ENCODE measurements at places on chromosomes 3 and 15. TPM values are rescaled to one million over a fixed set of nuclear protein-coding genes. Genes with fewer than 3 reads are reported as not detected.

CLDN18 gene
- total RNA-seq, result not detected

MGLL gene
- total RNA-seq, result 4.8 TPM

DNA sequence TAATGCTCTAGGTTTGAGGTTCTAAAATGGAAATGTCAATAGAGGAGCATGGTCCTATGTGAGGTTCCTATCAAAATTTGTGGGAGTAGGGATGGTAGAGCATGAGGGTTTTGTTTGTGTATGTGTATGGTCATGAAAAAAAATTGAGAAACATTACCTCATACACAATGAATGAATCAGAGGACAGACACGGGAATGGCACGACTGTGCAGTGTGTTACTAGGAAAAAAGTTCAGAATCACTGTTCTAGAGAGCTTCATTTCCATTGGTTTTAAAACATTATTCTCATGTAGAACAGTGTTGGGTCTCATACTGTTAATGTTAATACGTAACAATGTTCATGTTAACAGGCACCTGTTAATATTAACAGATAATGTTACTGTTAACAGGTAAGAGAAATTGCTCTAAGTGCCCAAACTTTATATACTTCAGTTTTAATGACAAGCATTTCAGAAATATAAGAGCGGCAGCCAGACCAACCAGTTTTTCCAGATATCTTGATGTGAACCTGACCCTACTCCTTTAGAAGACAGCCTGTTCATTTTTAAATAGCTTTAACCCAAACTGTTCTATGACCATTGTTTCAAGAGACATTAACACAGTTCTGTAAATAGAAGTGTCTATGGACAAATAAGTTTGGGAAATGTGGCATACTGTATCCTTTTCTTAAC is 48.0 kb downstream of the SLC15A2 start:
- no peak for DNase-seq

PLAAT1 gene
- total RNA-seq, result not detected

- DNase-seq, result no peak
Measured at GRCh38 chr3:157107644-157108133, 52.3 kb downstream of the CCNL1 start.

DNA sequence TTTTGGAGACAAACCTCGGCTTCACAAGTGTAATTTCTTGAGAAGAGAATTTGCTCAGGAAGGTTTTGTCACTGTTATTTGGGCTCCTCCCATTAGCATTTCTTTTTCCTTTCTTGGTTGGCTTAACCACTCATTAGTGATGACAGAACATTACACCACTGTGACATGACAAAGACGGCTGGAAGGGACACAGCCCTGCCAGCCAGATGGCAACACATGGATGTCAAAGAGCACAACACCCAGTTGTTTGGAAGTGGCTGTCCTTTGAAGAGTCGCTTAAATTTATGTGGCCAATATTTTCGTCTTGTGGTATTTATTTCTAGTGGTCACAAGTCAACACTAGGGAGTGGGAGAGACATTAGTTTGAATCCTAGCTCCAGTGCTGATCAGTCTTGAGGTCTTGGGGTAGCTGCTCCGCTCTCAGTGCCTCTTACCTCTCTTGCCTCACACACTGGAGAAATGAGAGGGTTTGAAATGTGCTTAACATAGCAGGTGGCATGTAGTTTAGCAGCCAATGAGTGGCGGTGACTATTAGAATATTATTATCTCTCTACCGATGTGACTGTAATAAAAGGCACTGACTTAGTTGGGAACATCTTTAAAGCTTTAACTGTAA is 92.8 kb downstream of the FRMD4B start:
- DNase-seq, result no peak

GRCh38 chr15:93180656-93181055 is 91.6 kb upstream of the RGMA start:
- DNase-seq, result no peak

DNA sequence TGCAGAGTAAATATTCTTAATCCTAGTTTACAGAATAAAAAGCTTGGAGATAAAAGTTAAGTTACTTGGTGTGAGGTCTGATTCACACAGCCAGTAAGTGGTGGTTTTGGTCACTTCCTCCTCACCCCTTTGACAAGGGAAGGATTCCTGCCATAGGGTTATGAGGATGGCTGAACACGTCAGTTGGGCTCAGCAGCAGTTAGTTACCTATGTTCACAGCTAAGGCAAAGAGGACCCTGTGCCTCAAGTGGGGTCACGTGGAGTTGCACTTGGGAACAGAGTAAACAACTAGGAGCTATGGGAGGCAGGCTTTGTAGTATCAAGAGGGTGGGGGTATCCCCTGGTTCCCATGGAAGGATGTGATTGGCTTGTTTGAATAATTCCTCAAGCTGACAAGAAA is 232.2 kb downstream of the UBE2E2 start:
- no peak for DNase-seq

GRCh38 chr3:156782921-156783320 is 43.2 kb upstream of the LEKR1 start:
- no peak for DNase-seq

DNA sequence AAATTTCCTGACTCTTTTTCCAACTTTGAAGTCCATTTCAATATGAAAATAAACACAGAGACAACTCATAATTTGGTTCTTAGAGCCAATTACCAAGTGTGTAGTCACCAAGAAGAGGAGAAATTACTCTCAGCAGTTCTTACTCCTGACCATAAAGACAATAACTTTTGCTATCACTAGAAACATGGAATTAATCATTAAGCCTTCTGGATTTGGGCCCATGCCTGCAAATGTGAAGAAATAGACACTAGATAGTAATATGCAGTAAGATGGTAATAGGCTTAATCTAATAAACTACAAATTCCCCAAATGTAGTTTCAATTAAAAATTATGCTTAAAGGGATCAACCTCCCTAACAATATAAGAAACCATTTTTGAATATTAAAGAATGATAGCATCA is 185.1 kb upstream of the AGTR1 start:
- DNase-seq, result no peak

PLA2G4D gene
- total RNA-seq, result not detected

CAMP gene
- total RNA-seq, result not detected

DNA sequence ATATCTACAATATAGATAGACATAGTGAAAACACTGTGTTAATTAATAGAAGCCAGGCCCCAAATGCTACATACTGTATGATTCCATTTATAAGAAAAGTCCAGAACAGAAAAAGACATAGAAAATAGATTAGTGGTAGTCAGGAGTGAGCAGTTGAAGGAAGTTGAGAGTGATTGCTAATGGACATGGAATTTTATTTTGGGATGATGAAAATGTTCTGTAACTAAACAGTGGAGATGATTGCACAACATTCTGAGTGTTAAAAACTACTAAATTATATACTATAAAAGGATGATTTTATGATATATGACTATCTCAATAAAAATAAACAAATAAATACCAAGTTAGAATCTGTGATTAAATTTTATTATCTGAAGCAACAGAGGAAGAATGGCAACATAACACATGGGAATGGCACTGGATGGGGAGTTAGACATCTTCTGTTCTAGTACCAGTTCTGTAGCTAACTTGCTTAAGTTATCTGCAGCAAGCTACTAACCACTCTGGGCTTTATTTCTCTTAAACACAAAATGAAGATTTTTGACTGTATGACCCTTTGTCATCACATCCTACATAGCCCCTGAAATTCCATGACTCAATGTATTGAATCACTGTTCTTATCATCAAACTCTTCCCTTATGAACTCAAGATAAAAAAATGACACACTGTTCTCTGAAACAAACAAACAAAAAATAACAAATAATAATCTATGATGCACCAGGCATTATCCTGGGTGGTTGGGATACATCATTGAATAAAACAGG is 612.7 kb downstream of the TBL1XR1 start:
- no peak for DNase-seq

- no peak for DNase-seq
Measured at GRCh38 chr15:80343554-80343992, 60.6 kb upstream of the ARNT2 start.

GRCh38 chr3:49638445-49638844 is 35.7 kb upstream of the APEH start:
- no peak for DNase-seq

- peak; percentile 68 for DNase-seq
Measured at GRCh38 chr15:84633311-84634227, 20.5 kb downstream of the WDR73 start.

GRCh38 chr15:92524161-92524560 is 130.5 kb downstream of the ST8SIA2 start:
- no peak for DNase-seq

DNA sequence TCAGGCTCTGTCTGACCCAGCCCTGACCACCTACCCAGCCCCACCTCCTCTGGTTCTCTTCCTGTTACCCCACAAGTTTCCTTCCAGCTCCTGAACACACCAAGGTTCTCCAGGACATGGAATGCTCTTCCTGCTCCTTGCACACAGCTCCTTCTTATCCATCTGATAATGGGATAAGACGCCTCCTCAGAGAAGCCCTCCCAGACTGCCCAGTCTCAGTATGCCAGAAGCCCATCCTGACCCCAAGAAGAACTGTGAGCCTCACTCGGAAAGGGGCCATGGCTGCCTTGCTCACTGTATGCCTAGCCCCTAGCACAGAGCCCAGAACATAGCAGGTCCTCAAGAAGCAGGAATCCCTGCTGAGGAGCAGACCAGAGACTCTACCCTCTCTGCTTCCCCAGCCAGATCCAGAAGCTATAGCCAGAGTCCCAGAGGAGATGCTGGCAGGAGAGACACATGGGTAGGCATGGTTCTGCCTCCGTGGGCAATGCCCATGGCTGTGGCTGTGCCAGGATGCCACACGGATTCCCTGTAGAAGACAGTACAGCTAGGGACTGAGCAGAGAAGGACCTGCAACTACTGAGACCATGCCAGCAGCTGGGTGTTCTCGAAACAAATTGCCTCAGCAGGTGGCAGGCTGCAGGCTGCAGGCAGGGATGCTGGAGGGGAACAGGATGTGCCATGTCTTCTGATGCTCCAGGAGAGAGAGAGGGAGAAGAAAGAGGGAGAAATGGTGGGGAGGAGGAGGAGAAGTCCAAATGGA is 74.0 kb upstream of the LINGO1 start:
- no peak for DNase-seq

- DNase-seq, result no peak
Measured at GRCh38 chr3:190588570-190588969, 74.7 kb downstream of the IL1RAP start.

- no peak for DNase-seq
Measured at GRCh38 chr3:157602424-157602823, 99.2 kb upstream of the VEPH1 start.

TMEM207 gene
- total RNA-seq, result not detected

DNA sequence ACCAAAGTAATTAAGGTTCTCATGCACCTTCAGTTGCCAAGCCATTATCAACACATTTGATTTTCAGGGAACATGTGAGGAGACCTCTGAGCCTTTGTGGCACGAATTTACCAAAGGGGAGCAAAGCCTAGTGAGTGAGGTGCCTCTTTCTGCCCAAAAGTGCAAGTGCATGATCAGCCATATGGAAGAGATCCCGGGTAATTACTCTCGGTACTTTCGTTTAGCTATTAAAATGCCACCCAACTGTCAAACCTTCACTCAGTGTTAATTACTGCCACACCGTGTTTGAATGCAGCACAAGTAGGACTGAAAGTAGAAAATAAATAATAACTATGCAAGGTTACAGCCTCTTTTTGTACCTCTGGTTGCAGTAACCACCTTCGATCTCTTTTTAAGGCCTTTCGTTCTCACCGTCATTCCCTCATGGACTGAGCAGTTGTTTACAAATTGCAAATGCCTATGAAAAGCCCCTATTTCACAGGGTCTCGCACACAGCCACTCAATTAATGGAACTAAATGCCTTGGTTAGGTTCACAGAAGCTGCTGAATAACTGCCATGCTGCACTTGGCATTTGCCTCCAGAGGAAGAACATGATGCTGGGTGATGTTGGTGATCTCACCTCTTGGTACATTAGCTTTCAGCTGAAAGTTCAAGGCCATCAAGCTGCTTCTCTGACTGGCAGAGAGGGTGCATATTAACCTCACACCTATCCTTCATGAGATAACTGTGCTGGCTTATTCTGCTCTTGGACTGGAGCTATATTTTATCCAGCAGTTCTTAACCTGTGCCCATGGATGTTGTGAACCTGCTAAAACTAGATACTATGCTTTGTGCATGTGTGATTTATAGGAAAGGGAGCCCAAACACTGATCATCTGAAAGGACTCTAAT is 69.9 kb downstream of the TNIK start:
- no peak for DNase-seq

DNA sequence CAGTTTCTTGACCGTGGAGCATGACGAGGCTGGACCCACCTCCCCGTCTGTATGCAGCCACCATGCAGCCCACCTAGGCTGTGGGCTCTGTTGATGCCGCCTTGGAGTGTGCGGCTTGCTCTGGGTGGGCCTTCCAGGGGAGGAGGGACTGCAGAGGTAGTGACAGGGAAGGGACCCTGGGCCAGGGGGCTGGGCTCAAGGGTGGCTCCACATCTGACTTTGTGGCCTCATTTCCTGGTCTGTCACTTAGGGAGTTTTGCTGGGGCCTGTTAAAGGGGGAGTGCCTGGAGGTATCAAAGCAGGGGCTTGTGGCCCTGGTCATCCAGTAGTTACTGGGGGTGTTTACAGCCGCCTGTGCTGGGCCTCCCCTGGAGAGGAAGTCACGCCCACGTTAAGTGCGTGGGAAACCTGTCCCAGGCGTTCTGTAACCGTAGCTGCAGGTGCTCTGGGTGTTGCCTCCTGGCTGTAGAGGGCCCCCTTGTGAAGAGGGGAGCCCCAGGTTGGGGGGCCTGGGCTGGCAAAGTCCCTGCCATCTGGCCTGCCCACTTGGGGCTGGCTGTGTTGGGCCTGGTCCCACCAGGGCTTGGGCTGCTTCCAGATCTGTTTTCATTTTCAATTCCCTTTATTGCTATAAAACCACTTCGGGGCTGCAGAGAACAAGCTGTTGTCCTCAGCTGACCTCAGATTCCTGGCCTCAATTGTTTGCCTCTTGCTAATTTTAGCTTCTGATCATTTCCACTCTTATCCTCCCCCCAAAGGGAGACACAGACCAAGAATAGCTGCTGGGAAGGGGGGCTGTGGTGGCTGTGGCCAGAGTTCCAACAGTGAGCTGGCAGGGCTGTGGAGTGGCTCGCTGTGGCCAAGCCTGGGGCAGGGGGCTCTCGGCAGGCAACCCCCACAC is 26.5 kb downstream of the KLF13 start:
- peak; percentile 72 for DNase-seq

- no peak for DNase-seq
Measured at GRCh38 chr3:132222868-132223538, 94.2 kb upstream of the ACP3 start.

DNA sequence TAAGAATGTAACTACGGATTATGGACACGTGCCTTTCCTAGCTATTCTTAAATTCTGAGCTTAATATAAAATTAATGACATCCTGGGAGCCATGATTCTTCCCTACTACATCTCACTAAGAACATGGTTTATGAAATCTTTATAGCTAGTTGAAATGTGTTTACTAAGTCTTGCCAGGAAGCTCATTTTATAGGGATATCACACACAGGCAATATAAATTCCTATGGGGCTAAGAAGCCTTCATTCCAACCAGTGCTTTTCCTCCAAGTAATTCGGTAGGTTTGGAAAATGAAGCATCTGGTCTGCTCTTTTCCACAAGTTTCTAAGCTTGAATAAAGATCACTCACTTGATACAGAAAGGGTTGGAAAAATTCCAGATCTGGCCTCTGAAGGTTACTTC is 802.6 kb downstream of the FHIT start:
- DNase-seq, result no peak

TGM5 gene
- not detected for total RNA-seq

KLF15 gene
- total RNA-seq, result 0.72 TPM

TUSC7 gene
- total RNA-seq, result not detected
